ENCODE measurements at places on chromosomes 7 and 10.
A peak's percentile ranks its signal among the peaks of the same experiment; 100 is the strongest.

- no peak for DNase-seq
These were observed 221.6 kb downstream of the TCF7L2 start for GRCh38 chr10:113171662-113172061.

GRCh38 chr10:68348265-68348741, 15.6 kb upstream of the PBLD start:
- DNase-seq, result peak; percentile 67

- DNase-seq, result no peak
These were observed 54.7 kb upstream of the VWC2 start for GRCh38 chr7:49718760-49719159.

DNA sequence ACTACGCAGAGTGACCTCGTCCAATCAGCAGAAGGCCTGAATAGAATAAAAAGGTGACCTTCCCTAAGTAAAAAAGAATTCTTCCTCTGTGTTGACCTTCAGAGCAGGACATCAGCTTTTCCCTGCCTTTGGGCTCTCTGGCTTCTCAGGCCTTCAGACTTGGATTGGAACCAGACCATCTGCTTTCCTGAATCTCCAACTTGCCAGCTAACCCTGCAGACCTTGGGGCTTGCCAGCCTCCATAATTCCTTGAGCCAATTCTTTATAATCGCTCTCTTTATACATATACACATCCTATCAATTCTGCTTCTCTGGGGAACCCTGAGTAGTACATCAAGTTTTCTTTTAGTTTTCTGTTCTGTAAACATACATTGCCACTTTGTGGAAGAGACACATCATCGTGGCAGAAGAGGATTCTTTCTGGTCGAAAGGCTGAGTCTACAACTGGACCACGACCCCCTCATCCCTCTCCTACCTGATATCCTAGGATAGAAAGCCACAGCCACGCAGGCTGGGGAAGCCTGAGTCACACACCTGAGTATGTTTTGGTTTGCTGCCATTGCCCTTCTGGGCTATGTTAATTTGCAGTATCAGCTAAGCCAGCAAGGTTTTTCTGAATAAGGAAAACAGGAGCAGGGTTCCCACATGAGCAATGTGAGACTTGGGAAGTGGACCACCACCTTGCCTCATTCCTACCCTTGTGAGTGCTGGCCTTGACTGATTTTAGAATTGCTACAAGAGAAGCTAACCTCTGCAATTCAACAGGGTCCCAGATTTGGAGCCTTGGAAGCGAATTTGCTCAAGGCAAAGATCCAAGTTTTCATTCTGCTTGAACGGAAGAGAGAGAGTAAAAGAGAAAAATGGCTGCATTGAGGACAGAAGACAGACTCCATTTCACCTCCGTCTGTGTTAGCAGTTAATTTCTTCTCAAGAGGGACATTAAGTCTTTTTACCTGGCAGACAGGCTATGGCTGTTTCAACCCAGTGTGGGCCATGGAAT, 445.2 kb upstream of the FZD8 start:
- DNase-seq, result no peak

GRCh38 chr10:104639590-104640338, 1.3 kb upstream of the SORCS3 start:
- DNase-seq, result no peak

DNA sequence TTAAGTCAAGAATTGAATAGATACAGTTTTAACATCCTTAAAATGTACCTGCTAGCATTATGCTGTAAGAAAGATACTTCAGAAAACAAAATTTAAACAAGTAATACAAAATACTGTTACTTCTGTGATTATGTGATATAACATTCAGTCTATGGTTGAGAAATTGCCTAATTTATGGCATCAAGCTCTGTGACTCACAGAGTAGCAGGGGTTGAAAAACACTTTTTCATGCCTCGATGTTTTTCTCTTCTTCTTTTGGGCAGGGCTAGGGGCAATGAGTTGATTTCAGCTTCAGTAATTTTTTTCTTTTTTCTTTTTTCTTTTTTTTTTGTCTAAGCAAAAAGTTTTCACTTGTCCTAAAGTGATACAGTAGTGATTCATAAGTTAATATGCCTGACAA, 209.2 kb downstream of the MBL2 start:
- no peak for DNase-seq

DNA sequence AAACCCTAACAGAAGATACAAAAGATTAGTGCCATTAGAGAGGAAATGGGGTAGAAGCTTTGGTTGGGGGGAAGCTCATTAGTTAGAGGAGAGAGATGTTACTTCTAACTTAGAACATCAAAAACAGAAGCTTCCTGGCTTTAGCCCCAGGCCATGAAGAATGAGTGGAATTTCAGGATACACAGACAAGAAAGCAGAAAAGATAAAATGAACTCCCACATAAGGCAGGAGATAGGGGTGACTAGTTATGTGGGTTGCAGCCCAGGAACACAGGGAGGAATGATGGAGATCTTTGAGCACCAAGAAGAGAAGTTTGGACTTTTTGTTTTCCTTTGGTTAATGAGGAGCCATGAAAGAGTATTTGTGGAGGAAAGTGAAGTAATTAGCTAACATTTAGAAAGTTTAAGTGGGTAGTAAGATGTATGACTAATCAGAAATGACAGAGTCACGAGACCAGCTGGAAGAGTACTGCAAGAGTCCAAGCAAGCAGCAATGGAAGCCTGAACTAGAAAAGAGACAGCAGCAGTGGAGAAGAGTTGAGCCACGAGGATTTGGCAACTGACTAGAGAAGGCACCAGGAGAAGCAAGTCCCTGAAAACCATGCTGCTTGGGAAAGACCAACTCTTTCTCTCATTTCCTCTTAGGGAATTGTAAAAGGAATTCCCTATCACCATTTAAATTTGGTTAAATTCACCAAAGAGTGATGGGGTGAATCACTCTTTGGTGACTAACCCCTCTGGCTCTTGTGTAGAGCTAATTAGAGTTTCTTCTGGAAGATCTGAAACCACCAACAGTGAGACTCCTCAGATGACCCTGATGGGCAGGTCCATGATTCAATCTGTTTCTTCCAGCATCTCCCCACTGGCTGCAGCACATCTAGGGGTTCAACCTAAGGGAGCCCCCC, 131.9 kb downstream of the KCNMA1 start:
- no peak for DNase-seq

DNA sequence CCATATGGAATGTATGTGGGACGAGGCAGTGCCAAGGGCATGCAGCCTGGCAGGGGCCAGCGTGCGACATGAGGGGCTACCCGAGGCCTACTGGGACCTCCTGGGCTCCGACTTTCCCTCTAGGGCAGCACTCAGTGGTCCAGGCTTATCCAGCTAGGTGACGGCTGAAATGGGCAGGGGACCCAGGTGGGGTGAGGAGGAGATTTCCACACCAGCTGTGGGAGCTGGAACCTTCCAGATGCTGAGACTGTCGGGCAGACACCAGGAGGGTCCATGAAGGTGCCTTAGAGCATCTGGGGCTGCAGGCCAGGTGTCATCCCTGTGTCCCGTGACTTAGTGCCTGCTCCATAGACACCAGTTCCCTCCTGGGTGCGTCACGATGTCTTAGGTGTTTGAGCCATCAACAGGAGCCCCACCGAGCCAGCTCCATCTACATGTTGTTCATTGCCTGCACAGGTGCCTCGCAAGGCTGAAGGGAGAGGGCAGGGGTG, 13.4 kb downstream of the ZNF316 start:
- DNase-seq, result no peak

DNA sequence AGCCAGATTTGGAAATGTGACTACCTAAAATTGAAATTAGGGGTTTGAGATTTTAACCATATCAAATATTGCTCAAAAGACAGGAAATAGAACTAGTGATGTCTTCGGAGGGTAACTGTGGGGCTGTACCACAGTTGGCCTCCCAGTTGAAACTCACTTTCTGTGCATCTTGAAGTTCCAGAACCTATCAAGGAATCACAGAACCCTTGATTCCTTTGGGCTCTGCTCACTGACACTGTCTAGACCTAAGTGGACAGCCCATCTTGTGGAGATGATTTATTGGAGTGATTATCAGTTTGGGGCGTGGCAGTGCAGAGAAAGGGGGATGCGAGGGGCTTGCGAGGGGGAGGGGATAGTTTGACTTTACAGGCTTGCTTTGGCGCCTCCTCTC, 134.2 kb upstream of the GJD4 start:
- DNase-seq, result no peak

DNA sequence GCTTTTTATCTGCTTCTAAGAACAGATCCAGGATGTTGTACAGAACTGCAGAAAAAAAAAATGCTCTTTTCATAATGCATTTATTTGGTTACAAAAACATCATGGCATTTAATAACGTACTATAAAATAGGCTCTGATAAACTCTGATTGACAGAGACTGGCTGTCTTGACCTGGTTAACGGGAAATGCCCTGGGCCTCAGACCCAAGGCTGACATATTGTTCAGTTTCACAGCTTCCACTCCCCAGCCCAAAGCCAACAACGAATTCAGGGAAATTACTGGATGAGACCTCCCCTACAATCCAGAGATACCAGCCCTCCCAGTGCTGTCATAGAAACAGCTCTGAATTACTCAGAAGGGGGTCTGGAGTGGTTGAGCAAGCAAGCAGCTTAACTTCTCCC, 260.1 kb downstream of the CREB5 start:
- DNase-seq, result no peak

DNA sequence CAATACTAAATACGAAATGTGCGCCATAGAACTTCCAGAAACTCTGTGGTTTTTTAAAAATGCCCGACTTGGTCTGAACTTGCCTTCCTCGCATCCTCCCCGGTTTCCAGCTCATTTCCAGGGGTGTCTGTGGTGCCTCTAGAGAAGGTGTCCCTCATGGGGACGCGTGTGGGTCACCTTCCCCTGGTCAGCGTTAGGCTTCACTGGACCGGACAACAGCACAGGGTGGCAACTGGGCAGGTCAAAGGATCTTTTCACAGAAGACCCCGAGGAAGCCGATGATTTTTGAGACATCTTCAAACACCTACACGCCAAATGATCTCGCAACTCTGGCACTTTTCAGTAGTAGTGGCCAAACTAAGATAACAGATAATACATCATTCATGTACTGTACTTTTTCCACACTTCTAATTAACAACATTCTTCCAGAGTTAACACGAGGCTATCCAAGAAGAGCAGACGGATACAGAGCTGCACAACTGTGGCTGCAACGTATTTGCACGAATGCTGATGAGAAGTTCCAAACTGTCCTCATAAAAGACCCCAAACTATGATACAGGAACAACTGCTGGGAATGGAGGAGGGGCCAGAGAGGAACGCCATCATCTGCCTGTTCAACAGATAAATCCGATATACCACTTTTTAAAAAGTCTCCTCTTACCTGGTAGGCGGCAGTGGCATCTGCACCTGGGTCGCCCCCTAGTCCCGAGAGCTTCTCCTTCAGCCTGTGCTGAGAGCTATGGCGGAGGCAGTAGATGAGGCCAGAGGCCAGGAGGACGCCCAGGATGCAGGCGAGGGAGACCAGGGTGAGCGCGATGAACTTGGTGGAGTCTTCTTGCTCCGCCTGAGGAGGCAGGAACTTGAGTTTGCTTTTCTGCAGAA, 345.5 kb downstream of the DNAJB6 start:
- DNase-seq, result no peak

- DNase-seq, result peak; percentile 82
These were observed 723 bp downstream of the MTURN start for GRCh38 chr7:30135301-30136116.

- DNase-seq, result no peak
These were observed 169.1 kb upstream of the CELF2 start for GRCh38 chr10:10848488-10849111.

Measured in erythroblast (primary cell).